ENCODE measurements at places on chromosomes 5 and 9. TPM values are rescaled to one million over a fixed set of nuclear protein-coding genes. Genes with fewer than 3 reads are reported as not detected.

GRCh38 chr5:171263181-171263580 lies 45.9 kb upstream of the TLX3 start:
- no peak for DNase-seq

Gene SMU1
- 31.9 TPM for total RNA-seq

DNA sequence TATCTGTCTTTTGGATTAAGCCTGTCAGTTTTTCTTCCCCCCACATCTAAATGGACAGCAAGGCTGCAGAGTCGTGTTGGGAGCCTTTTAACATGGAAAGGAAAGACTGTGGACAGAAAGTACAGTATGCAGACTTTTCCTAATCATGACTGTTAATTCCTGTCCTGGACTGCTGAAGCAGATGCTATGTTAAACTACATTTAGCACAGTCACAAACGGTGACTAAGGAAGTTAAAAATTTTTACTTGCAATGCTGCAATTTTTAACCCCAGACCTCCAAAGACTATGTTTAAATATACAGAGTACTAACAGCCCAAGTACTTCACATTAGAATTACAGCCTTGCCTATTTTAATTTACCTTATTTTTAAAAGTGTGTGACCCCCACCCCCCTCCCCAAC lies 51.8 kb downstream of the ELAVL2 start:
- DNase-seq, result no peak

DNA sequence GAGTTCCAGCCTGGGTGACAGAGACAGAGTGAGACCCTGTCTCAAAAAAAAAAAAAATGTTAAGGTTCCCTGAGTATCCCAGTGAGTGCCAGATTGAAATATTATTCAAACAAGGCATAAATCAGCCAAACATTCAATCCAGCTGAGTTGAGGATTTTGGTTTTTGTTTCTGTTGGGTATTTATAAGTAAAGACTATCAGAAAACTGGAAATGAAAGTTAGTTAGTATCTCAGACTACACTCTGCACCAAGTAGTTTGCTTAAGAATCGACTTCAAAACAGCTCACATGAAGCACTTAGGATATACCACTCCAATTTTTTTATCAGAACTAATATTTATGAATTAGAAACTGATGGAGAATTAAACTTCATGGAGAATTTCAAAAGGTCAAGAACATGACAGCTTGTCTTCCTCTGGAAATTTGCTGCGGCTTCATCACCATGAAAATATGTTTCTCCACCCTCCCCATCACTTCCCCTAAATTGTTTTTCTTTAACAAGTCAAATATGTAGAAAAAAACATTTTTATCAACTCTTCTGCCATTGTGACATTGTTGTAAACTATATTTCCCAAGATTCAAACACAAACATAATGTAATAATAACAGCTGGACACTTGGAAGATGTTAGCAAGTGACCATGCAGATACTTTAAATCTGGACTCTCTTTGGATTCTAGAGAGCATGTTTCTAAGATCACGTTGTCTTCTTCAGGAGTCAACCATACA lies 110.0 kb upstream of the PTGER4 start:
- no peak for DNase-seq

DNA sequence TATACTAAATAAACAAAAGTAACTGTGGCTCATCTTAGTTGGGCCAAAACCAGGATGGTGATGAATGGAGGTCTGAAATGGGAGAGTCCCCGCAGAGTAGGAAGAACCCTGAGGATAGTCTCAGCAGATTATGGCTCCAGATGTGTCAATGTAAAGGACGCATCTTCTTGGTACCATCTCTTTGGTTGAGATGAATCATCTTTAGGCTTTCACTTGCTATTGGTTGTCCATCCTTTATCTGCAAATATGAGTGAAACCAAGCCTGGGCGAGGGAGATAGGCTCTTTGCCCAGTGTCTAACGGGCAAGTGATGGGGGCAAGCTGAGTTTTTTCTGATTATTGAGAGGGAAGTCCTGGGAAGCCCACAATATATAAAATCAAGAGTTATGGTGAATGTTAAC lies 19.4 kb upstream of the LCP2 start:
- DNase-seq, result no peak

DNA sequence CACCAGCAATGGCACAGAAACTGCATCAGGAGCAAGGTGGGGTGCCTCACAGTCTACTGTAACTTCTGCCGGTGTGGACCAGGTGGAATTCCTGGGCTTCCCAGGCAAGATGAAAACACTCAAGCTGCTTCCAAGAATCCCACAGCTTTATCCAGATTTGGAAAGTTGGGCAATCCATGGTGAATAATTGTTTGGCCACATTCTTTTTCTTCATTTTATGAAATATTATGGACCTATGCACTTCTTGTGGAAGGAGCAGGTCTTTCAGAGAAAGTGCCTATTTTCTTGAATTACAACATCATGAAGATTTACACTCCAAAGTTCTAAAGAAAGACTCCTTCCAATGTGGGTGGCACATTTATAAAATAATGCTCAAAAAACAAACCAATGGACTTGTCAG lies 503.6 kb downstream of the SEMA5A start:
- no peak for DNase-seq

GRCh38 chr5:10418654-10419345 lies 22.9 kb upstream of the ROPN1L start:
- no peak for DNase-seq

GRCh38 chr5:55172051-55172899 lies 702 bp downstream of the CDC20B start:
- DNase-seq, result peak; percentile 95

Gene TPD52L3
- not detected for total RNA-seq

DNA sequence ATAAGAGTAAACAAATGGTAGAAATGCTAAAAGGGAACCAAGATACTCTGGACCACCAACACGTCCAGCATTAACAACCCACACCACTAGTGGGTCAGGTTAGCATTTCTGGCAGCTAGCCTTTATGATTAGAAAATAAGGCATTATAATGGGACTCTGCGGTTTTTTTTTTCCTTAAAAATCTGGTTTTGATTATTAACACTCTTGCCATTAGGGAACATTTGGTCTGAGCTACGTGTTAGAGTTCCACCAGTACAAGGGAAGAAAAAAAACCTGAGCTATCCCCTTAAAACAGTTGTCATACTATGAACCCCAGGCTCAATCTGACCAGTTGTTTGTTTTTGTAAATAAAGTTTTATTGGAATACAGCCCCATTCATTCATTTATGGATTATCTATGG lies 110.4 kb downstream of the NTRK2 start:
- no peak for DNase-seq

GRCh38 chr5:43152946-43153345 lies 32.2 kb downstream of the ZNF131 start:
- no peak for DNase-seq

DNA sequence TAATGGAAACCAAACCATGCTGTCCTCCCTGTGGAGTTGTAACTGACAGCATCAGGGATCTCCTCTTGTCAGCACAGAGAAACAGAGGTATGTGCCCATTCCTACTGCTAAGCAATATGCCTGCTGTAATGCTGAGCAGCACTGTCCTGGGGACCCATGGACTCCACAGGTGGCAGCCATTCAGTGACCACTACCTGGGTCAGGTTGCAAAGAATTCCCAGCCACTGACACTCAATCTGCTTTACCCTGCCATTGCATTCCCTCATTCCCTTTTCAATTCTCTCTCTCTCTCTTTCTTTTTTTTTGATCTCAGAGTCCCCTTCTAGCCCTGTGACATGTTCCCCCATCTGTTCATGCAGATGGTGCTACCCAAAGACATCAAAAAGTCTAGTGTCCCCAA lies 104.1 kb downstream of the GABRB2 start:
- no peak for DNase-seq

- DNase-seq, result no peak
Observed at GRCh38 chr5:80714570-80715298, 60.0 kb upstream of the DHFR start.

DNA sequence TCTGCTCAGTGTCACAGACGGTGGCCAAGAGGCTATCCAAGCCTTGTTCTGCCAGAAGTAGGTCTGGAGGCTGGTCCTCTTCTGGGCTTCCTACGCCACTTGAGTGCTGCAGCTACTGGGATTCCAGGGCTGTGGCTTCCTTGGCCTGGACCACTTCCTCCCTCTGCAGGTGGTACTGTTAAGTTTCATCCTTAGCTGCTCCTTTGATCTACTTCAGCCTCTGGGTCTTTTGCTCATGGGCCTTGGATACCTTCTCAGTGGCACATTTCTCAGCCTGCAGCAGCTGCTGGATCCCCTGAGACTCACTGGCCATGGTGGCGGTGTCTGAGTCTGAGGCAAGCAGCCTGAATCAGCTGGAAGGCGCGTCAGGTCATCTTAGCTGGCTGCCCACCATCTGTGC lies 10.3 kb downstream of the CNOT8 start:
- DNase-seq, result peak; percentile 35

Gene NAA35
- total RNA-seq, result 32.3 TPM

DNA sequence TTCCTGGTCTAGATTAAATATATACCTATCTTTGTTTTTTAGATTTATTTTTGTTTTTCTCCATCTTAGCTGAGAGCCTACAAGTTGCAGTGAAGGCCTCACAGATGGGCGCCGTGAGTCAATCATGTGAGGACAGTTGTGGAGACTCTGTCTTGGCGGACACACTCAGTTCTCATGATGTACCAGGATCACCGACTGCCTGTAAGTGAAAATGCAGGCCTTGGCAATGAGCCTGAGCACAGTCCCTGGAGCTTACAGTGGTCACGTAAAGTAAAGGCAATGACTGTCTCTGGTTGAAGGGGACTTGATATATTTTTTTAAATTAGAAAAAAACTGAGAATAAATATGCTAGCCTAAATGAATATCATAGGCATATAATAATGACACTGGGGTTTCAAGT lies 271.9 kb downstream of the ARHGEF28 start:
- DNase-seq, result no peak

DNA sequence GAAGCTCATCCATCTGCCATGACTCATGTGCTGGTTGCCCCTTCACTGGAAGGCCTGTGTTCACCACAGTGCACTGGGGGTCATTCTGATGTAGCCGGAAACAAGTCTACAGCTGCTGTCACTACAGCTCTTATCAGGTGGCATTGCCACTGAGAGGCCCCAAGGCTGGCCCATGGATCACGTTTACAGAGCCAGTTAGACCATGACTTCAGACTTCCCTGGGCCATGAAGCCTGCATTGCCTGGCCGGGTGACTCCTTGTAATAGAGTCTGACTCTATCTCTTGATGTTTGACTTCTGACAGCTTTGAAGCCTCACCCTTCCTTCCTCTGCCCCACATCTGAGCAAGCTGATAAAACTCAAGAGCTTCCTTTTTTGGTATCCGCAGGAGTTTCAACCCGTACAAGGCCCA lies 473.5 kb upstream of the DAP start:
- DNase-seq, result no peak

Gene PLPPR1
- total RNA-seq, result 0.92 TPM

- no peak for DNase-seq
Observed at GRCh38 chr5:155189476-155189875, 175.9 kb downstream of the KIF4B start.

Gene GMCL2
- not detected for total RNA-seq

DNA sequence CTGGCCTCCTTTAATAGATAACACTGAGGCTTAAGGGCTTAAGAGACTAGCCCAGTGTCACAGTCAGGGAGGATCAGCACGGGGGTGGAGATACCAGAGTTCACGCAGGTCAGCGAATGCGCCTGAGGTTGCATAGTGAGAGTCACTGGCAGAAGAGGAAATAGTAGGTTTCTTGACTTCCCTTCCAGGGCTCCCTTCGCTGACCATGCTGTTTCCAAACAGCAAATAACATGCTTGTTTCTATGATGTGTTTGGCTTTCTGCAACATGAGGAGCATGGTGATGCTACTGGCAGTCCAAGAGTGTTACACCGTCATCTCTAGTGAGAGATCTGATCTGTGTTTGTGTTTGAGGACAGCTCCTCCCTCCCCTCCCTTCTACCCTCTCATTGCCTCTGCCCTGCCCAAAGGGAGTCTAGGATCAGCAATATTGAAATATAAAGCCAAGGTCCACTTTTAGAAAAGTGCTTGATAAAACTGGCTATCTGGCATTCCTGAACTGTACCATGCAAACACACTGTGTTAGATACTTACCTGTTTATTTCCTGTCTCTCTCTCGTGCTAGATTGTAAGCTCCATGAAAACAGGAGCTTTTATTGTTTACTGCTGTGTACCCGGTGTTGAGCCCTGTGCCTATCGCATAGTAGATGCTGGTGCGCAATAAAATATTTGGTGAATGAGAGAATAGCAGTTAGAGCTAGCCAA lies 12.3 kb downstream of the TLE4 start:
- DNase-seq, result no peak

DNA sequence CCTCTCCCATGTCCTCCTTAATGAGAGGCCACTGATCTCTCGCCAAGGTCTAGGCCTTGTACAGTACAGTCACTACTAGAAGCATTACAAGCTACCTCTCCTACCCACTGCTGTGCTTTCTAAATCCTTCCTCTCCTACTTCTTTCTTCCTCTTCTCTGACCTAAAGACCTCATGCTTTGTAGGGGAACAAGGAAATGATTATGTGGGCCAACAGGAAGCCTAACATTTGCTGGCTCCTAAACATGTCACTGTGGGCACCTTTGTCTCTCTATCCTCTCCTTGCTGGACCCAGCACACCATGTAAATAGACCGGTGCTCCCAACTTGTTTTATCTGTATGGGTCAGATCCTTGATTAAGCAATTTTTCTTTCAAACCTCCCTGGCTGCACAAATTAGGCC lies 16.7 kb downstream of the SLC28A3 start:
- no peak for DNase-seq

Gene CYLC2
- total RNA-seq, result not detected

DNA sequence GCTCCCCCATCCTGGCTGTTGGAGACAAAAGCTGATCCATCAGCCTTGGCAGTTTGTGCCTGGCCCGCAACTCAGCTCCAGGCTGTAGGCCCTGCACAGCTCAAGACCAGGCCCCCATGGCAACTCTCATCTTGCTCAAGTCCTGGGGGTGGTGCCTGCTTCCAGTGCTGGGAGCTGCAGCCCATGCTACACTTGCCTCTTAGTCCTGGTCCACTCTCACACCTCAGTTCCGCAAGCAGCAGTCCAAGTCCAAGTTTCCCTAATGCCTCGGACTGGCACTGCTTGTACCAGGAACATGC lies 14.2 kb downstream of the AHRR start:
- DNase-seq, result no peak

Data from tongue (tissue), 3 donors.